ENCODE measurements at places on chromosomes 6 and 20.

DNA sequence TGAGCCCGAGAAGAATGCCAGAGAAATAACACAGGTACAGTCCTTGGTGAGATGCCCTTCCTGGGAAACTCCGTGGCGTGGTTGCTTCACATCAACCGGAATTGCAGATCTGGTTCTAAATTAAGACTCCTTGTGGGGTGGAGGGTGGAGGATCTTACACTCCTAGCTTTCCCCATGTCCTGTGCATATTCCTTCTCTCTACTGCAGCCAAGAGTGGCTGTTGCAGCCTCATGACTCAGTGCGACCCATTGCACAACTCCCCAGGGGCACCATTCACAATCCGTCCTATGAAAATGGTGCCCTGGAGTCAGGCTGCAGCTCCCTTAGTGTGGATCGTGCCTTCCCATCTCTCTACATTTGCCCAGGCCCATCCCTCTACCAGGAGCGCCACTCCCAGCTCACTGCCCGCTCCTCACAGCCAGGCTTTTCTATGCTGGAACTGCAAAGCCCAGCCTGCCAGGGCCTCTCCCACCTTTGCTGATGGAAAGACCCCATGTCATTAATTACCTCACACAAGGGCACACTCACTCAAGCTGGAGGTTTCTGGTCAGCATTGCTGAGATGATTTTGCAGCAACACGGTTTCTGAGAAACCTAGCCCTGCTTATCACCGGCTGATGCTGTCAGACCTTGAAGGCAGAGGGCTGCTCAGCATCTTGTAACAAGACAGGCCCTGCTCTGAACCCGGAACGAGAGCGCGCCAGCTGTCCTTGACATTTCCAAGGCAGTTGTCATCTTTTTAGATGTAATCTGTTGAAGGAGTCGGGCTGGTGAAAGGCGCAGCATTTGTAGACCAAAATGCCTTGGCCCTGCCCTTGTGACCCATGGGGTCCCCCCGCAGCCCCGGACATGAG, 39.7 kb downstream of the SIRPA start:
- DNase-seq = no peak

DNA sequence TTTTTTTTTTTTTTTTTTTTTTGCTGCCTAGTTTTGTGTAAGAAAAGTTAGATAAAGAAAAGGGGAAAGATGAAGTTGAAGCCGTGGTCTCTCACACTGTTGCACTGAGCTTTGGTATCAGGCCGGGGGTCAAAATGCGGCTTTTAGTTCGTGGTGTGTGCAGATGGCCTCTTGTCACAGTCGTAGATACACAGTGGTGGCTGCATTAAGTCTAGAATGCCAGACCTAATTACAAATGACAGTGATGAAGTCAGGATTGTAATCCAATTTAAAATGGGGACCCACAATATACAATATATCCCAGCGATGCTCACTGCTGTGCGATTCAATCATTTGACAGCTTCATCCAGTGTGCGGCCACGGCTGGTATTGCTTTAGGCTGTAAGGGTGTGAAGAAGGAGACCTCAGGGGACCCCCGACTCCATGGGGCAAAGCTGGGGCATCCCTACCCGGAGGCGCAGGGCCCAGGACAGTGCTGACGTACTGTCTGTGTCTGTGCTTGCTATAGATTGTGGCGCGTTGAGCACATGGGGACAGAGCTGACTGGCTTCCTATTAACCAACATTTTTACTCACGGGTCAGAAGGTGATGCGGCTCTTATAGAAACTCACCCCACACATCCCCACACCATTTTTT, 210.0 kb upstream of the SOX4 start:
- no peak for DNase-seq

- no peak for DNase-seq
Measured at GRCh38 chr6:145323646-145324045, 411.7 kb downstream of the EPM2A start.

DNA sequence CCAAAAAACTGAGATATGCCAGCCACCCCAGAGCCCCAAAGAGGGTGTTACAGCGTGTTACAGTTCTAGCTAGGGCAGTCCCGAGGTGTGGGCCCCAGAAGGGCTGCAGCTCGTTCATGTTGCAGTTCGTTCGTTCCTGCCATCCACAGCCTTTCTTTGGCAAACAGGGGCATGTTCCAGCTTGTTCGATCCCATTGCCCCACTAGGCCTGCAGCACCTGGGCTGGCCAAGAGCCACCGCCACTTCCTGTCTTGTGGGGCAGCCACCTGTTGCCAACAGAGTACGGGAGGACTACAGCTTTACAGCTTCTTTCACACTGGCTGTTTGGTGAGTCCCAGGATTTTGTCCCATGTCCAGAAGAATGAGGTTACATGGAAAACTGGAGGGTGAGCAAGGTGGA, 198.1 kb downstream of the MMUT start:
- no peak for DNase-seq

GRCh38 chr6:112215488-112216284, 38.7 kb downstream of the LAMA4 start:
- no peak for DNase-seq

DNA sequence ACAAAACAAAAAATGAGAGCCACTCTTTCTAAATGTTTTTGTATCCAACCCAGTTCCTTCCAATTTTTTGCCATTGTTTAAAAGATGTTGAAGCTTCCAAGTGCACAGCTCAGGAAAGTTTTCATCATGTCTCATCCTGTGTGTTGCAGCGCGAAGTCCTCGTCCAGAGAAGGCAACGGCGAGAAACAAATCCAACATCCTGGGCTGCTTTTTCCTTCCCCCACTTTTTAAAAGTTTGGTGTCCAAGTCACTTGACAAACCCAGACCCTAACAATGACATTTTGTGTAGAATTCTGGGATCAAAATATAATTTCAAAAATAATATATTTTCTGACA, 92.3 kb downstream of the ANKRD60 start:
- no peak for DNase-seq

DNA sequence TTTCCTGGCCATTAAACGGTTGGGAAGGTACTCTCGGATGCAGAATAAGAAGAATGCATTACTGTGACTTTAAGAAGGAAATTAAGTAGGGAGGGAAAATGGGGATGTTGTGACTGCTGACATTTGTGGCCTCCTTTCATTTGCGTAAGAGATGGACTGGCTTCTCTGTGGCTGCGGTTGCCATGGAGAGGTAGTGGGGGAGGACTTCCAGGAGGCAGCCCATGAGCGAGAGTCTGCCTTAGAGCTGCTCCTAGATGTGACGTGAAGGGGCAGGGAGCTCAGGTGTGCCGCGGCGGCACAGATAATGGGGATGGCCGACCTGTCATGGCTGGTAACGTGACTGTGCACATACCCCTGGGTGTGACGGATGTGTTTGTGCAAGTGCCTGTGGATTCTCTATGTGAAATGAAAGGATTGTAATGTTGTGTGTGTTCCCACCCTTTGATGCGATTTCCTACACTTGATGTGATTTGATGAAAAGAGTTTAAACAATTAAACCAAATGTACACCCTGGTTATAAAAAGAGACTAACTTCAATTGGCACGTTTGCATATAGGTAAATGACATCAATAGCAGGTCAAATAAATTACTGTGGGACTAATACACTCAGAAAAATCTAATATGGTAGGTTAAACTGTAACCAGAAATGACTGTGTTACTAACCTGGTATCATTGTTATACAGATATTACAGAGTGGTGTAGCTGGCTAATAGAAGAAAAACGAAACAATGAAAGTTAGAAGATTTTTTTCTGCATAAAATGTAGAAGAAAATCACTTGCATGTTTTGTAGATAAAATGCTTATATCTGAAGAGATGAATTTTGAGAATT, 48.9 kb downstream of the HIVEP1 start:
- DNase-seq = no peak

DNA sequence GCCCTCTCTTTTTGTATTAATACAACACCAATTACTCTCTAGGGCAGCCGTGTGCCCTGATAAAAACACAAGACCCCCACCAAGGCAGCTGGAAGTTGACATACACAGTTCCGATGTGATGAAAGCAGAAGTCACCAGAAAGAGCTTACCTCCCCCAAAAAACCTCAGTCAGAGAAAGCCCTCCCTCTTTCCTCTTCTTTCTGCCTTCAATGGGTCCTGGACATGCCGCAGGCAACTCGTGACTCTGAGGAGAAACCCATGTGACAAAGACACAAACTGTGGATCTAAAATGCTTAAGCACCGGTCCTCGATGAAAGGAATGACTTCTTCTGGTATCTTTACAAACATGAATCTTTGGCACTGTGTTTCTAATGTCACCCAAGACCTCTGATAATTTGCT, 117.7 kb upstream of the CCDC28A start:
- DNase-seq = no peak

DNA sequence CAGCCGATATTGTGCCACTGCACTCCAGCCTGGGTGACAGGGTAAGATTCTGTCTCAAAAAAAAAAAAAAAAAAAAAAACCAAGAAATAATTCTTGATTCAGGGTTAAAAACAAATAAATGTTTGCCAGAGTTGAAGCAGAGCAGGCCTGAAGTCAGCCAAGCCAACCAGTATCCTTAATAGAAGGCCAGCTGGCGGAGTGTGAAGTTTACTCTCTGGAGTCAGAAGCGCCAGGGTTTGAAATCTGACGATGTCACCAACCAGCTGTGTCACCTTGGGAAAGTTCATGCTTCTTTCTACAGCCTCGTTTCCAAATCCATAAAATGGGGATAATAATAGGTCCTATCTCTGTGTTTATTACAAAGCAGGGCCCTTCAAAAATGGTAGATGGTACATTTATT, 73.0 kb upstream of the ENPP5 start:
- DNase-seq = no peak

- no peak for DNase-seq
Measured at GRCh38 chr6:44399991-44400390, 12.5 kb downstream of the CDC5L start.

- no peak for DNase-seq
Measured at GRCh38 chr6:4794140-4794707, 18.0 kb downstream of the CDYL start.

DNA sequence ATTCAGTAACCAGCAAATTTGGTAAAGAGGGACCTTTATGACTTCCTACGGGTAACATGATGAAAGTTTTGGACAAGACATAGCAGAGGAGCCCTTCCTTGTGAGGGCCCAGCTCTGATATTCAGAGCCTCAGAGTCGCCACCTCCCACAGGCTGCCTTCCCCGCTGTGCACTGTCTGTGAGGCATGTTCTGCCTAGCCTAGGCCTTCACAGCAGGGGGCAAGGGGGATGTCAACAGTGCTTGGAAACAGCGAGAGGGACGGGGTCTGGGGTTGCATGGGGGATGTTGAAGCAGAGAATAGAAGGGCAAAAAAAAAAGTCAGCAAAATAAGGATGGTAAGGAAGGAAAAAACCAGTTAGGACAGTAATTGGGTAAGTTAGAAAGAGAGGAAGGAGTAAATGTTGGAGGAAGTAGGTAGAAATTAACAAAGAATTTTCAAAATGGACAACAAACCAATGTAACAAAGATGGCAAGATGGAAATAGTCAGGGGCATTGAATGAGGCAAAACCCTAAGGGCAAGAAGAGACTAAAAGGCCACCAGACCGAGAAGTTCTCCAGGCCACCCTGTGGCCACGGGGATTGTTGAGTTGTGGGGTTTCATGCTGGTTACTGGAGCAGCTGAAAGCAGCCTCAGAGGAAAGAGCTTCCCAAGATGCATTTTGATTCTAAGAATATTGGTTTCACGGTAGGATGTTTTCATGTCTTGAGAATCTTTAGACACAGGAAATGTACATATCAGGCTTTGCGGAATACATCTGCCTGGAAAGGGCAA, 139.8 kb downstream of the LY86 start:
- DNase-seq = no peak

DNA sequence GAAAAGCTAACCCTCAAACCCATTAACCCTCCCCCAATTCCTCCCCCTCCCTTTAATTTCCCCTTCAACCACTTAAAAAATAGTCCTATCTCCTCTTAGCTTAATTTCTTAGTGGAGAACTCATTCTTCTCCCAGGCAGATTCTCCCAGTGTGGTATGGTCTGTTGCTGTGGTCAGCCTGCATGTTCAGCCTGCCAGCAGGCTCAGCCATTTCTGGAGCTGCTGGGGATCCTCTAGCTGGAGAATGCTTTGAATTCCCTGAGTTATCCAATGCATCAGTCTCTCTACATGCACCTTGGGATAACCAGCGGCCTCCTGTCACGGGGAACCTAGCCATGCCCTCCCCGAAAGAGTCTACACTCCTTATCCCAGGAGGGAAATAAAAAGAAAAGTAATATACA, 375.4 kb upstream of the RSPO3 start:
- DNase-seq = no peak

DNA sequence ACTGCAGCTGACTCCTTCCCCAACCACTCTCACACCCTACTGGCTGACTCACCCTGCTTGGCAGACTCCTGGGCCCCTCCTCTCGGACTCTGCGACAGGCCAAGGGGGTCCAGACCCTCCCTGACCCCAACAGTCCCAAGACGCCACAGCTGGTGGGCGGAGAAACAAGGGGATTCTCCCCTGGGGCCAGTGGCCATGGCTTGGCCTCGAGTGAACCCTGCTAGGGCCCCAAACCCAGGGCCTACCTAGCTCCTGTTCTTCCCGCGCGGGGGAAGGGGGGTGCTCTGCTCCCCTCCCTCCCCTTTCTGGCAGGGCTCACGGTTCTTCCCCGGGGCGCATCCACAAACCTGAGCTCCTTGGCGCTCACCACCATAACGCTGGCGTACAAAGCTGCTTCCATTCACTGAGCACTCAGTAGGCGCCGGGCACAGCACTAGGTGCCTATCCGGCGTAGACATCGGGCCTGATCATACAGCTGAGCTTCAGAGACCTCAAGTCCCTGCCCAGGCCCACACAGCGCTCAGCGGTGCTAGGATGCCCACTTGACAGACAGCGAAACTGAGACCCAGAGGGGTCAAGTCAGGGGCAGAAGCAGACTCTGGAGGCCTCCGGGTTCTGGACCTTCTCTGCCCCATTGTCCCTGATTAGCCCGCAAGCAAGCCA, 597 bp downstream of the ADA start:
- no peak for DNase-seq

- no peak for DNase-seq
Measured at GRCh38 chr6:33416386-33417127, 1.4 kb downstream of the CUTA start.

DNA sequence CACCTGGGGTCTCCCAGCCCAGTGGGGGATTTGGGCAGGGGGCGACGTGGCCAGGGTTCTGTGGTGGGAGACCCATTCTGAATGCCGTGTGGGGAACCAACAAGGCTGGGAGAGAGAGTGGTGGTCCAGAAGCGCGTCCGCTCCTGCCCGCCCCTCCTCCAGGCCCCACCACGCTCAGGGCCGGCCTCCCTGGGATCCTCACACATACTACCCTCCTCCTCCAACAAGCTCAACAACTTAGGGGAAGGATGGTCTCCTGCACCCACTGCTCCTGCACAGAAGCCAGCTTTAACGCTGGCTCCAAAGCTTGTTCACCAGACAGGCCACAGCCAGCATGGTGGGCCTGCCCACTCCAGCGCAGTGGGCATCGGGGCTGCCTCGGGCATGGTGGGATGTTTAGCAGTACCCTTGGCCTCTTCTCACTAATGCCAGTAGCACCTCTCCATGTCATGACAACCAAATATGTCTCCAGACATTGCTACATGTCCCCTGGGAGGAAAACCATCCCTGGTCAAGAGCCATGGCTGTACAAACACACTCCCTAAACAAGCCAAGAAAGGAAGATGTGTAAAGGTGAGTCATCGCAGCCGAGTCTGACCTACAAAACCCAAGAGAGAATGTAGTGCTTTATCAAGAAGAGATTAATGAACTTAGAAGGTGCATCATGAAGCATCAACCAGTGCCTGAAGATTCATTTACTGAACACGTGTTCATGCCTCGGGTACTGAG, 75.7 kb downstream of the BMP7 start:
- DNase-seq = no peak

Data from GM19239 (cell line).